PC-9 (cell line): ENCODE measurements at places on chromosomes 7 and 10.

DNA sequence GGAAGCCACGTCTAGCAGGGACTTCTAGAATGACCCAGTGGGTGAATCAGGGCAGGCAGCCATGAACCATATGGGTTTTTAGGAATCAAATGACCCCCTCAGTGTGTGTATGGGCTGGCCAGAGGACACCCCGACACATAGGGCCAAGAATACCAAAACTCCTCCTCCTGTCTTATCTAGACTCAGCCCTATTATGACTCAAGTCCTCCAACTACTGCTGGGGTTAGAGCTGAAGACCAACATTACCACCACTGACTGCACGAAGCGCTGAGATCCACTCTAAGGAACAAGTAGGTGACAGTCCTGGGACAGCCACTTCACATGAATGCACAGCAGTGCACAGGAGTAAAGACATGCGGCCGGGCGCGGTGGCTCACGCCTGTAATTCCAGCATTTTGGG is 11.5 kb upstream of the SVOPL start:
- no peak for DNase-seq
- H3K27ac ChIP-seq = no peak overlapping the region
- H3K4me1 ChIP-seq = no peaks in the 10 kb centered on the region

- H3K4me1 ChIP-seq = no peaks in the 10 kb centered on the region
- no peak overlapping the region for H3K27ac ChIP-seq
- no peaks in the 10 kb centered on the region for H3K36me3 ChIP-seq
- no peaks in the 10 kb centered on the region for H3K27me3 ChIP-seq
These were observed 72.6 kb downstream of the PARD3 start for GRCh38 chr10:34742456-34742855.

GRCh38 chr10:103618575-103619423 is 125.3 kb downstream of the NEURL1 start:
- H3K4me1 ChIP-seq = no peaks in the 10 kb centered on the region
- no peaks in the 10 kb centered on the region for H3K27me3 ChIP-seq
- DNase-seq = no peak
- H3K36me3 ChIP-seq = no peaks in the 10 kb centered on the region
- no peak overlapping the region for H3K27ac ChIP-seq

DNA sequence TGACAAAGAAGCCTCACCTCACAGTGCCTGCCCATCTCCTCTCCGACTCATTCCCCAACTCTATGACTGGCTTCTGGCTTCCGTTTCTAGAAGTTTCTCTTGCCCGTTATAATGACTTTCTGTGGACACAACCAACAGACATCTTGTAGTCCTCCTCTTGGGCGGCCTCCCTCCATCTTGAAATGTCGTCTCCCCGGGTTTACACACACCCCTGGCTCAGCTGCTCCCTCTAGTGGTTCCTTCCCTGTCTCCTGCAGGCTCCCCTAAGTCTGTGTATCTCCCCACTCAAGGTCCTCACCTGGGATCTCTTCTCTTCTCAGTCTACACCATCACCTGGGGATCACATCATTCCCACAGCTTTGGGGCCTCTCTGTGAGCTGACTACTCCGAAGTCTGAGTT is 123.4 kb upstream of the NEBL start:
- no peaks in the 10 kb centered on the region for H3K27me3 ChIP-seq
- H3K4me3 ChIP-seq = no peak overlapping the region
- no peaks in the 10 kb centered on the region for H3K36me3 ChIP-seq

GRCh38 chr10:91944880-91945630 is 21.5 kb downstream of the BTAF1 start:
- no peak for DNase-seq
- no peaks in the 10 kb centered on the region for H3K27me3 ChIP-seq
- no peak overlapping the region for H3K4me3 ChIP-seq
- peaks cover 3% of the 10 kb centered on the region; the same call in 1 of the 2 replicates for H3K36me3 ChIP-seq
- H3K27ac ChIP-seq = no peak overlapping the region

- no peak for DNase-seq
- no peak overlapping the region for H3K27ac ChIP-seq
- 0 out of 2 replicates have a peak, but pooled peaks cover 3% of the 10 kb centered on the region for H3K36me3 ChIP-seq
- H3K27me3 ChIP-seq = no peaks in the 10 kb centered on the region
- no peaks in the 10 kb centered on the region for H3K4me1 ChIP-seq
- no peak overlapping the region for H3K4me3 ChIP-seq
These were observed 44.5 kb downstream of the FGFBP3 start for GRCh38 chr10:91864744-91865143.

DNA sequence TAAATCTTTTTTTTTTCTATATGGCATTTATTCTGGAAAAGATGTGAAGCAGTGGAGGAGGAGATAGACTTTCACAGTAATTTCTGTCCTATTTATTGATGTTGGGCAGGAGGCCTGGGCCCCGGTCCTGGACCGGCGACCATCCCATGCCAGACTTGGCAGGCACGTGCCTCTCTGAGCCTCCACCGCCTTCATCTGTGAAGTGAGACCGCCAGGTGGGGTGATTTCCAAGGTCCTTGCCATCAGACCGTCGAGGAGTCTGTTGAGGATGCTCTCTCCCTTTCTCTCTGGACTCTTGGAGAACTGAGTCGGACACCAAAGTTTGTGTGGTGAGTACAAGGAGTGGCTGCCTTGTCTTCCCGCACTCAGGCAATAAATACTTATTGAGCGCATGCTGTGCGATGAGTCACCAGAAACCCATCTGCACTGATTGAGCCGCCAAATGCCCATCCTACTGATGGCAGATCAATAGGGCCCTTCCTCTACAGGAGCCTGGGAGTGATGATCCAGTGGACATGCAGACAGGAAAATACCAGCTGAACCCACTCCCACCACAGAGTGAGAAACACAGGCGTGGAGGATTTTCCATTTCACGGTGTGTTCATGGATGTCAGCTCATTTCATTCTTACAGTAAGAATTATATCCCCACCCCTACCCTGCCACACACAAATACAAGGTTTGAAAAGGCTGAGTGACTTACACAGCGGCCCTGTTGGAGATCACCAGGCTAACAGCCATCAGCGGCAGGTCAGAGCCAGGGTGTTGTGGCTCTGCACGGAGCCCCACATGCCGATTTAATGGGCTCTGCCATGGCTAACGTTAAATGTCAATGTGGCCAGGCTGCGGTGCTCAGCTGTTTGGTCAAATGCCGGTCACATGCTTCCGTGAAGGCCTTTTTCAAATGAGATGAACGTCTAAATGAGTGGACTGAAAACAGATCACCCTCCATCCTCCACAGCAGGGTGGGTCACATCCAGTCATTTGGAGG is 11.5 kb upstream of the PRKAG2 start:
- H3K27me3 ChIP-seq = peaks cover 100% of the 10 kb centered on the region
- H3K4me3 ChIP-seq = no peak overlapping the region
- H3K27ac ChIP-seq = no peak overlapping the region
- no peak for DNase-seq
- H3K4me1 ChIP-seq = no peaks in the 10 kb centered on the region

- DNase-seq = no peak
- no peaks in the 10 kb centered on the region for H3K4me1 ChIP-seq
- peaks cover 23% of the 10 kb centered on the region; the same call in 1 of the 2 replicates for H3K27me3 ChIP-seq
- H3K4me3 ChIP-seq = no peak overlapping the region
- H3K36me3 ChIP-seq = no peaks in the 10 kb centered on the region
- no peak overlapping the region for H3K27ac ChIP-seq
These were observed 2.6 kb downstream of the PRLHR start for GRCh38 chr10:118592675-118593330.

DNA sequence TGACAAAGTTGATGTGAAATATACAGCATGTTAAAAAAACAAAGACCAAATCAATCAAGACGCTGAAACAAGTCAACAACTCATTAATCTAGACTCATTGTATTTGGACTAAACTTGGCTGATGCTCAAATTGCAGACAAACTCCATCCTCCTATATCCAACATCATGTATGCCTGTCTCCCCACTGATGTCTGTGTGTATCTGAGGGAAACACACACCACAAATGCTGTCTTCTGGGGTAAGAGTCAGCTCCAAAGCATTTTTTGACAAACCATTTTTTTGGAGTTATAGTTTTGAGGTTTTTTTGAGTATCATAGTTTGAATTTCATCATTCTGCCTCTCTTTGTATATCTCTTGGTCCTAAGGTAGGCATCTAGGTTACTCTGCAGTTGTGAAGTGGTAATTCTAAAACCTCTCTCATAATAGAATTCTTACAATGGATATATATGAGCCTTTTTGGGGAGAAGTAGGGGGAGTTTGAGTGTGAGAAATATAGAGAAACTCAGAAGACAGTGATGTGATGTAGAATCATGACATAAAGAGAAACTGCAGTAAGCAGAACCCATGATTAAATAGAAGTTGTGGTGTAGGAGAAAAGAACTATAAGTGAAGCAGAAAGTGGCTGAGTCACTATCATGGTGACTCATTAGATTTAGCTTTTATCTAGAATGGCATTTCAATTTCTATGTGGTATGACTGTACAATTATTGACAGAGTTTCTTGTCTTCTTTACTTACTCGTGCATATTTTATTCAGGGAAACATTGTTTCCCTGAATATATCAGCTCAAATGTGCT is 1531.1 kb upstream of the LRRTM3 start:
- H3K36me3 ChIP-seq = no peaks in the 10 kb centered on the region
- no peak for DNase-seq
- no peaks in the 10 kb centered on the region for H3K27me3 ChIP-seq
- no peak overlapping the region for H3K4me3 ChIP-seq
- peaks cover 11% of the 10 kb centered on the region for H3K4me1 ChIP-seq

DNA sequence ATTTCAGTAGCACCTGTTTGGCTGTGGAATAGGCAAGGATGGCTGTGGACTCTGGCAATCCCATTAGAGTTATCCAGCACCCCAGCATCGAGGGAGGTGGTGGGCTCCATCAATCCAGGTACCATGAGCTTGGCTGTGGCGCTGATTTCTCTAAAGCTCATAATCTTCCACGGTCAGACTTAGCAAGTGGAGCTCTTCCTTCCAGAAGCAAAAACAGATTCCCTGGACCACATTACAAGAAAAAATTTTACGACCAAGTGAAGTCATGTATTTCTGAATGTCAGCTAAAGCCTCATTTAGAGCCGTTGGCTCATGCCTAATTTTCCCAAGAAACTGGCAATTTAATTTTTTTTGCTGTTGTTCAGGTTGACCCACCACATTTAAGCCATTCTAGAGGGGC is 135.1 kb downstream of the CELF2 start:
- no peak for DNase-seq
- no peak overlapping the region for H3K27ac ChIP-seq
- no peaks in the 10 kb centered on the region for H3K36me3 ChIP-seq

- no peak overlapping the region for H3K27ac ChIP-seq
- no peaks in the 10 kb centered on the region for H3K27me3 ChIP-seq
- DNase-seq = no peak
- no peaks in the 10 kb centered on the region for H3K4me1 ChIP-seq
- no peaks in the 10 kb centered on the region; the same call in 1 of the 2 replicates for H3K36me3 ChIP-seq
These were observed 29.1 kb downstream of the ACTA2 start for GRCh38 chr10:88923520-88923919.

DNA sequence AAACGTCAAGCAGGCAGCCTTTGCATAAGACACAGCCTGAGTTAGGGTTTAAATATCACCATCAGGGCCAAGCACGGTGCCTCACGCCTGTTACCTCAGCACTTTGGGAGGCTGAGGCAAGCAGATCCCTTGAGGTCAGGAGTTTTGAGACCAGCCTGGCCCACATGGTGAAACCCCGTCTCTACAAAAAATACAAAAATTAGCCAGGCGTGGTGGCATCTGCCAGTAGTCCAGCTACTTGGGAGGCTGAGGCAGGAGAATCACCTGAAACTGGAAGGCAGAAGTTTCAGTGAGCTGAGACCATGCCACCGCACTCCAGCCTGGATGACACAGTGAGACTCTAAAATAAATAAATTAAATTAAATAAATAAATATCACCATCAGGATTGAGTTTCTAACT is 33.0 kb downstream of the SRPK2 start:
- H3K27ac ChIP-seq = no peak overlapping the region
- no peaks in the 10 kb centered on the region for H3K36me3 ChIP-seq
- no peaks in the 10 kb centered on the region for H3K27me3 ChIP-seq

DNA sequence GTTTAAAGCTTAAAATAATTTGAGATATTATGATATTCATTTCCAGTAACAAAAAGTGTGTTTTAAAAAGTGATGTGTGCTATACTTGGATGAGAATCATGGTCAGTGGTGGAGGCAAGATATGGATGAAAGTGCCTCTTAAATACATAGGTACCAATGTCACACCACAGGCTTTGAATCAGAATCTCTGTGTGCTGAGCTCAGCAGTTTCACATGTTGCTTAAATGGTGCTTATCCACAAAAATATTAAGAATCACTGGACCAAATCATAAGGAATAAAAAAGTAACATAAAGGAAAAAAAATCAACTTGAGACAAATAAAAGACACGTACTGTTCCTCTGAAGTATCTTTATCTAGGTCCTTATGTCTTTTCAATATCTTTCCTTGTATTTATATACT is 850.5 kb upstream of the POT1 start:
- no peak for DNase-seq
- no peaks in the 10 kb centered on the region for H3K36me3 ChIP-seq
- no peaks in the 10 kb centered on the region for H3K4me1 ChIP-seq
- no peak overlapping the region for H3K27ac ChIP-seq

GRCh38 chr10:132387764-132388210 is 9.2 kb upstream of the PWWP2B start:
- H3K4me3 ChIP-seq = no peak overlapping the region
- no peaks in the 10 kb centered on the region for H3K27me3 ChIP-seq
- no peaks in the 10 kb centered on the region for H3K36me3 ChIP-seq
- peaks cover under 1% of the 10 kb centered on the region for H3K4me1 ChIP-seq
- peak; percentile 64 for DNase-seq
- no peak overlapping the region for H3K27ac ChIP-seq

DNA sequence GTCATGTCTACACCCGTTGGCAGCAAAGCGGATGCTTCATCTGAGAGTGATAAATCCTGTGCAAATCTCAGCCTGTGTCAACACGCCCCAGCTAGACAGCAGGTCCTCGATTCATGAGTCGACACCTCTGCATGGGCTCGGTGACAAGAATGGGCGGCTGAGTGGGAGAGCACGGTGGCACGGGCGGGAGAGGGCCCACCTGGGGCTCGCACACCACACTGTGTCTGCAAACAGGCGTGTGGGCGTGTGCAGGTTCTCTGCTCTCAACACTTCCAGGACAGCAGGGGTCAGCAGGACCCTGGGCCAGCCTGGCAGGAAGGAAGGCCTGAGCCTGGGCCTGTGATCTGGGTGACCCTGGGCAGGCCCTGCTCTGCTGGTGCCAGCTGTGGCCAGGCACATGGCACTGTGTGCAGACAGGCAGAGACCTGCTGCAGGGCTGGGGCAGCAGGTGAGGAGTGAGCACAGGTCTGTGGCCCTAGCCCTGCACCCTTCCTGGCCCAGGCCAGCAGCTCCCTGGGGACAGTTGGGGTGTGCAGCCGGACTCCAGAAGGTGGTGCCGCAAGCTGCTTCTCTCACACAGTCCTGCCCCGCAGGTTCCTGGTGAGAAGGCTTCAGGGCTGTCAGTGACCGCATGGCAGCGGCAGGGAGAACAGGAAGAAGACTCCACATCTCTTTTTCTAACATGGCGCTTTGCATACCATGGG is 216.4 kb downstream of the ELFN1 start:
- H3K27ac ChIP-seq = no peak overlapping the region
- H3K4me1 ChIP-seq = peaks cover 34% of the 10 kb centered on the region
- H3K36me3 ChIP-seq = no peaks in the 10 kb centered on the region
- H3K27me3 ChIP-seq = no peaks in the 10 kb centered on the region
- no peak overlapping the region for H3K4me3 ChIP-seq

DNA sequence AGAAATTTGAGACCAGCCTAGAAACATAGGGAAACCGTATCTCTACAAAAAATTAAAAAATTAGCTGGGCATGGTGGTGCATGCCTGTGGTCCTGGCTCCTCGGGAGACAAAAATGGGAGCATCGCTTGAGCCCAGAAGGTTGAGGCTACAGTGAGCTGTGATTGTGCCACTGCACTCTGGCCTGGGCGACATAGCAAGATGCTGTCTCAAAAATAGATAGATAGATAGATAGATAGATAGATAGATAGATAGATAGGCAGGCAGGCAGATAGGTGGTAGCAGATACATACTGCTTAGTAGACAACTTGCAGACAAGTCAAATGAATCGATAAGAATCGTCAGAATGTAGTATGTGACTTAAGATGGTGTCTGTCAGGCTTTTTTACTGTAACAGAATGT is 106.9 kb downstream of the SND1 start:
- H3K36me3 ChIP-seq = no peaks in the 10 kb centered on the region
- H3K27me3 ChIP-seq = no peaks in the 10 kb centered on the region
- no peaks in the 10 kb centered on the region for H3K4me1 ChIP-seq
- no peak for DNase-seq
